ENCODE measurements at places on chromosomes 1 and 21.

GRCh38 chr1:13761883-13762282, 61.9 kb downstream of the PRDM2 start:
- DNase-seq: no peak

- no peak for DNase-seq
Observed at GRCh38 chr1:56972976-56973375, 7.2 kb upstream of the C8B start.

DNA sequence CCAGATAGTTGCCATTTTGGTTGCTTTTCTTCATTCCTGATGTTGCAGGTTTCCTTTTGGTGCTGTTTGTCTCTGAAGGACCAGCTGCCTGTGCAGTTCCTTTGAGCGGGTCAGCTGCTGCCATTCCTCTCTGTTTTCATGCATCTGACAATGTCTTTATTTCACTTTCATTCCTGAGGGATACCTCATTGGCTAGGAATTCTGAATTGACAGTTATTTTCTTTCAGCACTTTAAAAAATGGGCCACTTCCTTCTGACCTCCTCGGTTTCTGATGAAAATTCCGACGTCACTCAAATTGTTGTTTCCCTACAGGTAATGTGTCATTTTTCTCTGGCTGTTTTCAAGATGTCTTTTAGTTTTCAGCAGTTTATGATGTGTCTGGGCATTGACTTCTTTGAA, 24.8 kb downstream of the CCSAP start:
- DNase-seq: no peak

DNA sequence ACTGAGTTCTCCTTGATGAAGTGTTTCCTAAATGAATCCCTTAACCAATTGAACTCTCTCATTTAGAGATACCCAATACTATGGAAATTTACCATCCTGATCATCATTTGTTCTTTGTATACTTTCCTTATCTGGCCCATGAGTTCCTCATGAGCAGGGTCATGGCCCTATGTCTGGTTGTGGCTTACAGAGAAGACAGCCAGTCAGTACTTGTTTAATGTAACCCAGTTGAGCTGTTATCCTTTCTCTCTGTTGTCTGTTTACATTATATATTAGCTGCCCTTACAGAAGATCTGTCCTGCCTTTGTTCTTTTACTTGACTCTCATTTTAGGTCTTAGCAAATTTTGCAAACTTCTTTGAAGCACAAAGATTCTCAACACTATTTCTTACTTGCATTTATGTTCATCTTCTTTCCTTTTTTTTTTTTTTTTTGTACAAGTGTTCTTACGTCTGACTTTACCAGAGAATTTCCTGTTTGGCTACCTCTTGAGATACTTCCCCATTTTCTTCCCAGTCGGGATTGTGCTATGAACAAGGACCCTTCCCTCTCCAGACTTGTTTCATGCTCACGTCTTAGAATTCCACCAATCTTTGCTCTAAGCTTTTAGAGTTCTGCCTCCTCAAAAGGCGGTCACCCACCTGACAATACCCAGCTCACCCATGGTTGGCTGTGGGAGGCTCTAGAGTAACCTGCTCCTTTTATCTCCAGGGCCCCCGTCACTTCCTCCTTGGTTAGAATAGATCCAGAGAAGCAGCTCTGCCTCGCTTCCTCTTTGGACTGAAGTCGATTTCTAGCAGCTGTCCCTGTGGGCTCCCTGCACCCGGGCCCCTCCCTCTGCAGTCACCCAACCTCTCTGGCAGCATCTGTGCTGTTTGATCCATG, 53.6 kb upstream of the RUNX1 start:
- peak; percentile 66 for DNase-seq

GRCh38 chr1:67399199-67399993, 30.8 kb downstream of the SERBP1 start:
- DNase-seq: no peak

DNA sequence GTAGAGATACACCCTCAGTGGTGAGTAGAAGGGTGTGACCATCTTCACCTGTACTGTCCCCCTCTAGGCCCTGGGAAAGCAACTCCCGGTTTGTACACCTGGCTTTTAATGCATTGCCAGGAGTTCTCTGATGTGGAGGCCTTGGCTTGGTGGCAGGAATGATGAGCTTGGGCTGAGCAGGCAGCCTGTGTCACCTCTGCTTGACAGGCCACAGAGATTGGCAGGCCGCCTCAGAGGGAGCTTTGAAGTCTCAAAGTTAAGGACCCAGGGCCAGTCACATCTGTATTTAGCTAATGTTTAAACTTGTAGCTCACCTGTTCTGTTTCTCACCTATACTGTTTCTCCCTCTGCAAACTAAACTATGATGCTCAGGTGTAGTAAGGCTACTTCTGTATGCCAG, 28.5 kb downstream of the HUNK start:
- no peak for DNase-seq

DNA sequence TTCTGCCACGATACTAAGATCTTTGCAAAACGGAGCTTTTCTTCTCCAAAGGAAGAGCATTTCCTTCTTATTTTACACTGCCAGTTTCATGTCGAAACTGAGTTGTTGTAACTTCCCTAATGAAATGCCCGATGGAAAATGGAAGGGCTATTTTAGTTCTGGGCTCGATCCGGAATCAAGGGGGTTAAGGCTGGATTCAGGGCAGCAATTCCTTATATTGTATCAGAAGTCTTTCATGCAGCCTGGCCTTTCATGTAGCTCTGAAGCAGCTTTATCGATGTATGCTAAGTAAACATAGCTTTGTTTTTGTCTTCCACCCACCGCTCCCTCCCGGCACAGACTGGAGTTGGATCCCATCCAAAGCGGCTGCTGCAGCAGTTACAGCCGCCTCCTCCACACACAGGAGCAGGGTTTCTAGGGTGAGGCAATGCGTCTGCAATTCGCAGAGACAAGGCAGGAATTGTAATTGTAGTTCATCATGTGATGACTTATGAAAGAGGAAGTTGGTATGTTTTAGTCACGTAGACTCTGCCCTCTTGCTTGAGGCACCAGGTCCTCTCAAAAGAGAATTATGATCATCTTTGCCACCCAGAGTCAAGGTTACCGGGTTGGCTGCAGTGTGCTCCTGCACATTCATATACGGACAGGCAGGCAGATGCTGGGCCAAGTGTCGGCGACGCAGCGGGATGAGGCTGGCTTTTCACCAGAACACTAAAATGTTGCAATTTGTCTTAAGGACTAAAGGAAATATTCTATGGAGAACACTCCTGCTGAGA, 2.6 kb upstream of the IRF2BP2 start:
- peak; percentile 86 for DNase-seq

- no peak for DNase-seq
Observed at GRCh38 chr1:3192825-3193224, 123.8 kb downstream of the PRDM16 start.

DNA sequence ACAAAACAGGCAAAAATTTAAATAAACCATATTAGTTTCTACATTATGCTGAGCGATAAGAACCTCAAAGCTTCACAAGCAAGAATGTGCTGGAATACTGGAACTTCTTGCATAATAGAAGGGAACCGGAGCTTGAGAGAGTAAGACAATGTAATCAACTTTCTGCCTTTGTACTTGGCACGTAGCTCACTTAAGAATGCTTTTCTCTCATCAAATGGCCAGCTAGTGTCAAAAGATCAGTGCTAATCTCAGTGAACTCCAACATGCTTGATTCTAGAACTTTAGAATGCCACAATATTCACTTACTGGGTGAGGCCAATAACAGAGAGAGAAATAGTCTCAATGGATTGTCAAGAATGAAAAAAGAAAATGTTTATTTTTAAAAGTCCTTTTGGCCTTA, 486.1 kb upstream of the LRRC7 start:
- no peak for DNase-seq

GRCh38 chr21:33042812-33043211, 17.1 kb downstream of the OLIG2 start:
- DNase-seq: no peak

- no peak for DNase-seq
Observed at GRCh38 chr1:26961826-26962225, 1.6 kb upstream of the KDF1 start.

- no peak for DNase-seq
Observed at GRCh38 chr21:38384238-38384560, 114.1 kb downstream of the ERG start.

GRCh38 chr1:200626853-200627534, 6.4 kb upstream of the KIF14 start:
- DNase-seq: no peak

- DNase-seq: no peak
Observed at GRCh38 chr1:90502194-90502593, 214.9 kb downstream of the BARHL2 start.

DNA sequence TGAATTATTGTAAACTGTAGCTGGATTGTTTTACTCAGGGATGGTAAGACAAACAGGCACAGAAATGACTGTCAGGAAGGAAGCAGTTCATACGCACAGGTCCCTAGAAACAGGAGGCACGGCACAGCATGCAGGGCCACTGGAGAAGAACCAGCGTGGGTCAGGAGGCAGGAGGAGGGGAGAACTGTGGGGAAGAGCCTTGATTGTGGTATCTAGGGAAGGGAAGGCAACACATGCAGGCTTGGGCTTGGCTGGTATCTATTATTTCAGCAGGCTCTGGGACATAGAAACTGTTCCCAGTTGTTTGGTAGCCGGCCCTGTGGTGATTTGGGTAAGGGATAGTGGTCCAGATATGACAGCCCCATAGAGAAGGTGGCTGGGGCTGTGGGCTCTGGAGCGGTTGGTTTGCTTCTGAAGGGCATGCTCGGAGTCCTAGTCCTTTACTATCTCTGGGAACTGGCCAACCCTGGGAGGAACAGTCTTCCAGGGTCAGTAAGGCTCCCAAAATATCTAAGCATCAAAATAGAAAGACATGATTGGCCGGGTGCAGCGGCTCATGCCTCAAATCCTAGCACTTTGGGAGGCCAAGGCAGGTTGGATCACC, 43.1 kb upstream of the CCSAP start:
- DNase-seq: no peak

DNA sequence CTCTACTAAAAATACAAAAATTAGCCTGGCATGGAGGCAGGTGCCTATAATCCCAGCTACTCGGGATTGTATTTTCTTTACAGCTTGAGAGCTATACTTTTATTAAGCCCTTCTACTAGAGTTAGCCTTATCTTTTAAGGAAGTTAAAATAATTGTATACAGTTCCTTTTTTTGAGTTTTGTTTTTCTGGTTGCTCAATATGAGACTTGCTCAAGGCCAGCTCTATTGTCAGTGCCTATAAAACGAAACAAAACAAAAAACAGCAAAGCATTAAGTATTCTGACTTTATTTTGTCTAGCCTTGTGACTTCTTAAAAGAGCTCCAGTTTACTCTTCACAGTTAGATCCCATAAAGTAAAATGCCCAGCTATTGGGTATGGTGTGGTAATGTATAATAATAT, 17.2 kb downstream of the PKN2 start:
- DNase-seq: no peak
